Spinal cord (tissue), 10 donors: ENCODE measurements at places on chromosomes 7 and 10.
A peak's percentile ranks its signal among the peaks of the same experiment; 100 is the strongest.

DNA sequence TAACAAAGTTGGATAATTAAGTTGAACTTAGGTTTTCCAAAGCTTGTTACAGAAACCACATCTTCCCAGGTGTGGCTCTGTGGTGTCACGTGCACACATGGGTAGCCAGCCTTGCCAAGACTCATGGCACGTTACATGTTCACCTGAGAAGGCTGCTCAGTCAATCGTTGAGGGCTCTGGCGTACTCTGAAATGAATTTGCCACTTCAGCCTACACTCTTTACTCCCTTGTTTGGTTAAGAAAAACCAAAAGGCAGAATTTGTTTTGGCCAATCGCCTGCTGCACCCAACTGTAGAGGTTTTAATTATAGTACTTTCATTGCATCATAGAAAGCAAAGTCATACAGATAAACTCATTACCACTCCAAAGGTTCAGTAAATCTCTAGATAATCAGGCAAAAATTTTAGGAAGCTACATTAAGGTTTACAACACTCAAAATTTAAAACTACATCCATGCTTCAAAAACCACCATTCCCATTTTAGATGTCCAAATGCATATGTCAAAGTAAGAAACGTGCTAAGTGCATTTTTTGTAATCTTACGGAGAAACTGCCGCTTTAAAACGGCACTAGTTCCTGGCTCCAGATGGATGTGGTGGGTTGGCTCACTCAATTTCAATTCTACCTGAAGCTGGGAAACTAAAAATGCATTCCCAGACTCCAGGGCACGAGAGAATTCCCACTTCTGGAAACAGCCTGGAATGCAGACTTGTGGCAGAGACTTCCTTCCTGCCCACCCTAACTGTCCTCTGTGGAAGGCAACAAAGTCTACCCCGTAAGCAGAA, 88.4 kb downstream of the DIP2C start:
- DNase-seq, result no peak

DNA sequence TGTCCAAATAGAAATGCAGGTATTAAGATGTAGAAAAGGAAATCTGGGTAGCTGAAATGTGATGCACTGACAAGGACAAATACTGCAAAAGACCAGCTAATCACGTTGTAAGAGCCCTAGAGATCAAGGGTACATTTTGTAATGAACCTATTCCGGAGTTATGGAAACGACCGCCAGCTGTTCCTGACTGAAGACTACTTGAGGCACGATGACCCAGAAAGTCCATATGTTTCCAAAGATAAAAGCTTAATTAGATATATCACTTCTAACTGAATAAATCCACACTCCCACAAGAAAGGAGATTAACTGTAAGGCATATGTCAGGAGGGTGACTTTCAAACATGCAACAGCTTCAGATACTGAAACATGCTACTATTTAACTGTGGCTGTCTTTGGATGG, 253.5 kb downstream of the NSUN6 start:
- no peak for DNase-seq

- DNase-seq, result no peak
Measured at GRCh38 chr7:31991846-31992245, 78.4 kb downstream of the PDE1C start.

GRCh38 chr10:62048470-62048869, 147.0 kb downstream of the ARID5B start:
- DNase-seq, result no peak

- DNase-seq, result no peak
Measured at GRCh38 chr7:92785923-92786322, 50.5 kb downstream of the CDK6 start.

- DNase-seq, result no peak
Measured at GRCh38 chr10:3471472-3471871, 298.9 kb upstream of the PITRM1 start.

DNA sequence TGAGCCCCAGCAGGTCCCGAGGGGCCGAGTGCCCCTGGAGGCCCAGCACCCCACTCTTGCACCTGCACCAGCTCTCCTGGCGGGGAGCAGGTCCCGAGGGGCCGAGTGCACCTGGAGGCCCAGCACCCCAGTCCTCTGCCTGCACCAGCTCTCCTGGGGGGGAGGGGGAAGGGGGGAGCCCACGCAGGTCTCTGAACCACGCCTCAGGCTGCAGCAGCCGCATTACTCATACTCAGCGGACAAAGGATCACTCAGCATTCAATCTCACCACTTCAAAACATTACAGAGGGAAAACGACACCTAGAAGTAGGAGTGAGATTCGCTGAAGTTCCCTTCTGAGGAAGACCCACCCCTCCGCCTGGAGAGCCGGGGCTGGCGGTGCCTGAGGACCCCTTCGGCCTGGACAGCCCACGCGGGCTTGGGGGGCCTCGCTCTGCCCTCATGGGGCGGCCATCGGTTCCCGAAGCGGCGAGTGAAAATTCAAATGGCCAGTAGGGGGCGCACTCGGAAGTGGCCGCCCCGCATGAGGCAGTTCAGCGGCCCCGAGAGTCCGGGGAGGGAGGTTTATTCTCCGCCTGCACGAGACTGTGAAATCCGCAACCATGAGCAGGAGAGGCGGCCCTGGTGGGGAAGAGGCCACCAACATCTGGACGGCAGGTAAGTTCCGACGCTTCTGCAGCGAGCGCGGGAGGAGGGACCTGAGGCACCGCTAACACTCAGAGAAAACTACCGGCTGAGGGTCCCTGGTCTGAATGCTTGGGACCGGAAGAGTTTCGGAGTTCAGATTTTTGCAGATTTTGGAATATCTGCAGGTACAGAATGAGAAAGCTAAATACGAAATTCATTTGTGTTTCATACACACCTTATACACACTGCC, 1.1 kb upstream of the GPER1 start:
- no peak for DNase-seq

- DNase-seq, result no peak
Measured at GRCh38 chr7:55249332-55249731, 115.8 kb upstream of the LANCL2 start.

DNA sequence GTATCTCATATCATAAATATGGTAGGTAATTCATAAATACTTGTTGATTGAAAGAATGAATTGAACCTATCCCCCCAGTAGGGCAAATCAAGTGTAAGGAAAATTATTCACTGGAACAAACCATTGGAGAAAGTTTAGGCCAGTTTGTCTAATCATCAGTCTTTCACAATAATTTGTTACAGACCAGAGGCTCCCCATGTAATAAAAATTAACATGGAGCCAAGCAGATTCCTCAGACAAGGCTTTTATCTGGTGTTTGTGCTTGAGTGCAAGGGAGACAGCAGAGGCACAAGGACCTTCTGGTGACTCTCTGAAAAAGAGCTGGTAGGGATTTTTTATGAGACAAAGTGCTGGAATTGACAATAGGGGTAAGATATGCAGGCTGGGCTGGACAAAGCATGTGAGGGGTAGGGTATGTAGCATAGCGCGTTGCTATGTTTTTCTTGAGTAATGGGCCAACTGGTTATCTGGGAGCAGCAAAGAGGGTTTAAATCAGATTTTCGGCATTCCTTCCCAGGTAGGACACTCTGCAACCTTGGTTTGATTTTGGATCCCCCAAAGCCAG, 7.8 kb upstream of the PANK1 start:
- no peak for DNase-seq

- DNase-seq, result peak; percentile 58
Measured at GRCh38 chr10:95756041-95756761, at the start of gene ENTPD1. TSS of gene ENTPD1 (plus strand) at chr10:95756163. CDS start at chr10:95756240, 77 bp downstream.

DNA sequence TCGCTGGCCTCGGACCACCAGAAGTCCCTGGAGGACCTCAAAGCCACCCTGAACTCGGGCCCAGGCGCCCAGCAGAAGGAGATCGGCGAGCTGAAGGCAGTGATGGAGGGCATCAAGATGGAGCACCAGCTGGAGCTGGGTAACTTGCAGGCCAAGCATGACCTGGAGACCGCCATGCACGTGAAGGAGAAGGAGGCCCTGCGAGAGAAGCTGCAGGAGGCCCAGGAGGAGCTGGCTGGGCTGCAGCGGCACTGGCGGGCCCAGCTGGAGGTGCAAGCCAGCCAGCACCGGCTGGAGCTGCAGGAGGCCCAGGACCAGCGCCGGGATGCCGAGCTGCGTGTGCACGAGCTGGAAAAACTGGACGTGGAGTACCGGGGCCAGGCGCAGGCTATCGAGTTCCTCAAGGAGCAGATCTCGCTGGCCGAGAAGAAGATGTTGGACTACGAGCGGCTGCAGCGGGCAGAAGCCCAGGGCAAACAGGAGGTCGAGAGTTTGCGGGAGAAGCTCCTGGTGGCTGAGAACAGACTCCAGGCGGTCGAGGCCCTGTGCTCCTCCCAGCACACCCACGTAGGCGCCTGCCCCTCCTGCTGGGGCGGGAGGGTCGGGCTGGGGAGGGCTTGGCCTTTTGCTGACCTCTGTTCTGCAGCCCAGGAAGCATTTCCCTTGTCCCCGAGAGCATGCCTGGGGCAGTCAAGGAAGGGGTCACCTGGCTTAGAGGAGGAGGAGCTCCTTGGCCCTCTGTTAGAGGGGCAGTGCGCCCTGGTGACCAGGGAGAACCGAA, 77.3 kb upstream of the GTF2IRD1 start:
- DNase-seq, result no peak

- DNase-seq, result no peak
Measured at GRCh38 chr10:35378541-35379210, 42.4 kb downstream of the CCNY start.

- no peak for DNase-seq
Measured at GRCh38 chr10:112826018-112826697, 123.9 kb upstream of the TCF7L2 start.

GRCh38 chr10:104303594-104304355, 34.5 kb downstream of the ITPRIP start:
- DNase-seq, result no peak

- DNase-seq, result no peak
Measured at GRCh38 chr10:43970018-43970698, 321.5 kb upstream of the ZNF32 start.

GRCh38 chr10:11787374-11787773, 35.8 kb upstream of the PROSER2 start:
- DNase-seq, result no peak

GRCh38 chr7:151735851-151736402, 141.0 kb downstream of the PRKAG2 start:
- DNase-seq, result no peak

DNA sequence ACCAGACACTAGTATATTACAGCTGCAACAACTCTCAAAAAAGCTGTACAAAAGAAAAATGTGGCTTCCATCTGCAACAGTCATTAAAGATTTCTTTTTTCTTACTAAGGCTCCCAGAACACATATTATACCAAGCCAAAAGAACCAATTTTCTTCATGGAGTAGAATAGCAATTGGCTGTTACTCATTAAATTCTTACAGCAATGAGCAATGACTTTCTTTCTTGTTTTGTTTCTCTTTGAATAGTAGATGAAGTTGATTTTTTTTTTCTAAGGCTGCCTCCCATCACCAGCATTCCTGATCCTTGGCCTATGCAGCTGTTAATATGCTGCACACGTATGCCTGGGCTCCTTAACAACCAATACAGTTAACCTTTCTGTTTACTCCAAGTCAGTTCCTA, 36.6 kb upstream of the SPOCK2 start:
- peak; percentile 65 for DNase-seq

DNA sequence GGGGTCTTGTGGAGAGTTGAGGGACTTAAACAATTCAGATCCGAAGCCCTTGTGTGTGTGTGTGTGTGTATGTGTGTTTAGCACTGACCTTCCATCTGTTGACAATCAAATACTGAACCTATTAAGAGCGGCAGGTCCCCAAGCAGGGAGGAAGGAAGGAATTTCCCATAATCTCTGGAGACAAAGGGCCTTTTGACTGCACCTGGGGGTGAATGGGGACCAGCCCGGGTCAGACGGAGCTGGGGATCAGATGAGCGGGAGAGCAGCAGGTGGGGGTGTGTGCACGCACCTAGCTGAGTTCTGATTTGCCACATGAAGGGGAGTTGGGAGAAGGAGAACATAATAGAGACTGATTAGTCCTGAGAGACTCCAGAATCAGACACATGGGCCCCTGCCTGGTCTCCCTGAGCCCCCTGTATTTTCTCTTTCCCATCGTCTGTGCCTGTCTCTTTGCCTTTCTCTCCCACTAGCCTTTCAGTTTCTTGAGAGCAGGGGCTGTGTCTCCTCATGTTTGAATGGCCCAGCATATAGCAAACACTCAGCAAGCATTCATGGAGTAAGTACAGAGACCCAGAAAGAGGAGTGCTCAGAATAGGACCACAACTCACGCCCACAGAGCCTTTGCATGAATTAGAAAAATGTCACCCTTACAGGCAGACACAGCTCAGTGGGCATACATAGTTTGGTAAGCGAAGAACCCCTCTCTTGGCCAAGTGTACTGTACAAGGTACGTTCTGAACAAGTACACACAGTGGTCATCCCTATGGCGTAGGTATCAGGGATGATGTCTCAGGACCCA, 288.3 kb upstream of the HABP2 start:
- no peak for DNase-seq

DNA sequence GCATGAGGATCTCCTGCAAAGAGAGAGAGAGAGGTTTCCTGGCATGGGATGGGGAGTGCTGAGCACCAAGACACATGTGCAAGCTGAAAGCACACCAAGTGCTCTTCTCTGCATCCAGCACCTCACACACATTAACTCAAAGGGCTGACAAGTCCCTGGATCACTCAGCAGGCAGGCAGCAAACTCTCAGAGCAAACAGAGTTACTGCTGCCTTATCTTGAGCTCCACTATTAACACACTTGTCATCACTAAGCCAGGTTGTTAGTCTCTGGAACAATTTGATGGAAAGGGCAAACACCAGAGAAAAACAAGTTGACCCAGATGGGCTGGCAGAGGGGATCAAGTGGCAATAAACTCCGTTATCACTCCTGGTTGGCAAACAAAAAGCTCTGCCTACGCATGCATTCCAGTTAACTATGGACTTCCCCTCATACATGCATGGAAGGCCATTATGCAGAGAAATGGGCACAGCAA, 349.9 kb downstream of the KCNMA1 start:
- DNase-seq, result no peak

DNA sequence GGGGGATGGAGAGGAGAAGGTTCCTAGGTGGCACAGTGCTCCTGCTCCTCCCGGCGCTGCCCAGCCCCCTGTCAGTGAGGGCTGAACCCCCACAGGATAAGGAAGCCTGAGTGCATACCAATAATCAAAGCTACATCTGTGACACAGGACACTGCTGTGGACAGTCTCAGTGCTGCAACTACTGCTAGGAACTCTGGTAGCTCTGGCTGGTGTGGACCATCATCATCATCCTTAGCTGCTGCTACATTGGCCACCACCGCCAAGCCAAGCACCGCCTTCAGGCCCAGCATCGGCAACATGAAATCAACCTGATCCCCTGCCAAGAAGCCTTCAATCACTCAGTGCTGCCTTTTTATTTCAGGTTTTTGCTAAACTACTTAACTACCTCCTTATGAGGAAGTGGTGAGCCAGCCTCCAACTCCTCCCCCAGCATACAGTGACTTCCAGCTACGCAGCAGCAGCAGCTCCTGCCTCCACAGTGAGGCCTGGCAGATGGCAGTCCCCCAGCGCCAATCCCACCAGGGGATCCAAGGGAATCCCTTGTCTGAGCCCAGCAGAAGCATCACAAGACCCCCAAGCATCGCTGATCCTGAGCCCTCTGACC, 32.1 kb upstream of the SLC26A4 start:
- no peak for DNase-seq

GRCh38 chr10:15182540-15183207, 14.2 kb upstream of the NMT2 start:
- no peak for DNase-seq

- DNase-seq, result no peak
Measured at GRCh38 chr7:111678281-111678680, 116.0 kb upstream of the IMMP2L start.
